Central memory CD8-positive, alpha-beta T cell (primary cell): ENCODE measurements at places on chromosomes 2 and 18.

GRCh38 chr18:67742954-67743353, 226.4 kb upstream of the DSEL start:
- DNase-seq: no peak

DNA sequence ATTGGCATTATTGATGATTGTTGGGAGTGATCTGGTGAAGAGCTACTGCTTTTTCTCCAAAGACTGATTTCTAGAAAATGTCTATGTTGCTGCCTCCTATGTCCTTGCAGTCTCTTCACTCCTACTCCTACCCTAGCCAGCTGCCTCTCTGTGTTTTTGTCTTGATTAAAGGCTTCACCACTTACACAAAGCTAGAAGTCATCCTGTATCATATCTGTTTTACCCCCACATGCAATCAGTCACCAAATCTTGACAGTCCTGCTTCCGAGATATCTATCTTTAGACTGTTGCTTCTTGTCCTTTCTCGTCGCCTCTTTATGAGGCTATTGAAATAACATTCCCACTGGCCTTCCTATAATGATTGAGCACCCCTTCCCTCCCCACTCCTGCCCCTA, 84.5 kb upstream of the ITGA4 start:
- no peak for DNase-seq

GRCh38 chr2:229173825-229174359, 97.2 kb downstream of the PID1 start:
- no peak for DNase-seq

GRCh38 chr2:27356056-27356381, 545 bp downstream of the GTF3C2 start:
- DNase-seq: no peak

GRCh38 chr2:179487010-179487731, 222.5 kb upstream of the SESTD1 start:
- DNase-seq: no peak

DNA sequence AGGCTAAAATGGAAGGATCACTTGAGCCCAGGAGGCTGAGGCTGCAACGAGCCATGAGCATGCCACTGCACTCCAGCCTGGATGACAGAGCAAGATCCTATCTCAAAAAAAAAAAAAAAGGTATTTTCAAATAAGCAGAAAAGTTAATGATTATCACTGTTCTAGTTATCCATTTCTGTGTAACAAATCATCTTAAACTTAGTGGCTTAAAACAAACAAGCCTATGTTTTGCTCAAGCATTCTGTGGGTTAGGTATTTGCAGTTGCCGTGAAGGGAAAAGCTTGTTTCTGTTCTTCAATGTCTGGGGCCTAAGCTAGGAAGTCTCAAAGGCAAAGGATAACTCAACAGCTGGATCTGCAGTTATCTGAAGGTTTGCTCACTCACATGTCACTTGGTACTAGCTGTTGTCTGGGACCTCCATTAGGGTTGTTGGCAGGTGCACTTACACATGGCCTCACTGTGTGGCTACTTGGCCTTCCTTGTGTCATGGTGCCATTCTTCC, 14.1 kb downstream of the MFF start:
- no peak for DNase-seq

DNA sequence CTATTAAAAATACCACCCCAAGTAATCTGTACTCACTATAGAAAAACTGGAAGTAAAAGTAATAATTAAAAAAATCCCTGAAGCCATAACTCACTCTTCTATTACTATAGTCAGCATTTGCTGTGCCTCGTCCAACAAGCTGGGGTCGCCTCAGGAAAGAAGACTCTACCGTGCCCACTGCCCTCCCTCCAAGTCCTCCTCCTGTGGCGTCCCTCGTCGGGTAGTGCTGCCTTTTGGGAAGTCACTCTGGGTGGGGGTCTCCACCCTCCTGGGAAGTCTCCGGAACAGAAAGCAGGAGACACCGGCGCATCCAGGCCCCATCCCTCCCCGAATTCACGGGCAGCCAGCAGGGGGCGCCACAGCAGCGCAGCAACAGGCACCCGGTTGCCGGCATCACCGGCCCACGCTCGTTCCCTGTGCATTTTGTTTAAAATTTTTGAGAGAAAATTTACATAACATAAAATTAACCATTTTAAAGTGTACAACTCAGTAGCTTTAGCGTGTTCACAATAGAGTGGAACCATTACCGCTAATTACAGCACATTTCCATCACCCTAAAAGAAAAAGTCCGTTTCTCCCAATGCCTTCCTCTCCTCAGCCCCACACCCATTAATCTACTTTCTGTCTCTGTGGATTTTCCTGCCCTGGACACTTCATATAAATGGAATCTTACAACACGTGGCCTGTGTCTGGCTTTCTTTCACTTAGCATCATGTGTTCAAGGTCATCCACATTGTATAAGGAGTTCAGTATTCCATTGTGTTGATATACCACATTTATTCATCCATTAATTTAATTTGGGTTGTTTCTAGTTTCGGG, 62.2 kb downstream of the ADNP2 start:
- peak; percentile 40 for DNase-seq

GRCh38 chr2:41910126-41910525, 137.7 kb upstream of the PKDCC start:
- no peak for DNase-seq

- no peak for DNase-seq
Measured at GRCh38 chr18:74982946-74983635, 225.8 kb downstream of the PTGR3 start.

DNA sequence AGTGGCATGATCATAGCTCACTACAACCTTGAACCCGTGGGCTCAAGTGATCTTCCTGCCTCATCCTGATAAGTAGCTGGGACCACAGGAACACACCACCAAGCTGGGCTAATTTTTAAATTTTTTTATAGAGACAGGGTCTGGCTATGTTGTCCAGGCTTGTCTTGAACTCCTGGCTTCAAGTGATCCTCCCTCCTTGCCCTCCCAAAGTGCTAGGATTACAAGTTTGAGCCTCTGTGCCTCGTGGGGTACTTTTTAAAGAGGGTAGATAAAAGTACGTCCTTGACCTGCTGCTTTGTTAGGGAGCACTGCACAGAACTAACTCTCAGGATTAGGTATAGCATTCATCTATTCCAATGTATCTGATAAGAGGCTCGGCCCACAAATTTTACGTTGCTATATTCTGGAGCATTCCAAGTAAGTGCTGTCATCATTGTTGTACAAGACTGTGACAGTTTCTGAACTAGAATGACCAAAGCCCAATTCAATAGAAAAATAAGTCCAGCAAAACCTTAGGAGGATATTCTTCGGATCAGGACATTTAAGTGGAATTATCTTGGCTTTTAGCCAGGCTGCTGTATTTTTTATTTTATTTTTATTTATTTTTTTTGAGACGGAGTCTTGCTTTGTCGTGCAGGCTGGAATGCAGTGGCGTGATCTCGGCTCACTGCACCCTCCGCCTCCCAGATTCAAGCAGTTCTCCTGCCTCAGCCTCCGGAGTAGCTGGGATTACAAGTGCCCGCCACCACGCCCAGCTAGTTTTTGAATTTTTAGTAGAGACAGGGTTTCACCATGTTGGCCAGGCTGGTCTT, 4.1 kb downstream of the MTCL1 start:
- no peak for DNase-seq

DNA sequence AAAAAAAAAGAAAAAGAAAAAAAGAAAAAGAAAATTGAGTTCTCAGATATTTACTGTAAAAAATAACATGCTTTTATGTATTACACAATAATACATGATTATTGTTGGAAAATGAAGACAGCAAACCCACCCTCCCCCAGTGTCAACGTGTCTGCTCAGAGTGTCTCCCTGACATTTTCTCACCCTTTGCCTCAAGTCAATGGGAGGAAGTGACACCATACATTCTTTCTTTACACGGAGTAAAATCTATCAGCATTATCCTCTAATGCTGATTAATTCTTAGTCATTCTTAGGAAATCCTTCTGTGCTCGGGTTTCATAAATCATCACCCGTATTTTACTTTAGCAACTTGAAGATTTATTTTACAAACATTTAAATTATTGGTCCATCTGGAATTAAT, 32.0 kb downstream of the CTAGE1 start:
- no peak for DNase-seq

DNA sequence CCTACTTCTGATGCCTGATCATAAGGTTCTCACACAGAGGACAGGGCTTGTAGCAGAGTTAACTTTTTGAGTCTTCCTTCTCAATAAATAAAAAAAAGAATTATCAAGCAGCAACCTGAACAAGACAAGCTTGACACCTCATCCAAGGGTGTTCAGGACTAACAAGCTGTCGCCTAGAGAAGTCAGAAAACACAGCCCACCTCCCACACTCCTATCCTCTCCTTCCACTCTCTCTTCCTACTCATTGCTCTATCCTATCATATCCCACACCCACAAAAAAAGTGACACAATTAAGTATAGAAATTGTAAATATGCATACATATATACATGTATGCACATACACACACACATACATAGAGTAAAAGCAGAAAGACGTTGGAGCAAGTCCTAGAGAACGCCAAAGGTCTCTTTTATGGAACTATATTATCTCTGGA, 5.4 kb downstream of the NBAS start:
- DNase-seq: no peak

DNA sequence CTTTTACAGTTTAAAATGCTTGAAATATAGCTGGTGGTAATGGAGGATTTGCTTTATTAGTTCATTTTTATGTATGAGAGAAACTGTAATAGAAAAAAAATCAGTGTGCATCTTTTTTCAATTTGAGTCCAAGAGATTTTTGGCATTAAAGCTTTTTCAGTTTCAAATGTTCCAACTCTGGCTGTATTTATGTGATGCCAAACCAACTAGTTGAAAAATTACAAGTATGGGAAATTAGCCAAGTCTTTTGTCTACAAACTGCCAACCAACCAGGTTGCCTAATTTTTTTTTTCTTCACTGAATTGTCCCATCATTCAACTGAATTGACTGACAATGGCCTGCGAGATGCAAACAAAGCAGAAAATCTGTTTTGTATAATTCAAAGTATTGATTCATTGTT, 95.7 kb downstream of the ICOS start:
- no peak for DNase-seq

- DNase-seq: no peak
Measured at GRCh38 chr2:104969564-104969963, 68.3 kb upstream of the MRPS9 start.

DNA sequence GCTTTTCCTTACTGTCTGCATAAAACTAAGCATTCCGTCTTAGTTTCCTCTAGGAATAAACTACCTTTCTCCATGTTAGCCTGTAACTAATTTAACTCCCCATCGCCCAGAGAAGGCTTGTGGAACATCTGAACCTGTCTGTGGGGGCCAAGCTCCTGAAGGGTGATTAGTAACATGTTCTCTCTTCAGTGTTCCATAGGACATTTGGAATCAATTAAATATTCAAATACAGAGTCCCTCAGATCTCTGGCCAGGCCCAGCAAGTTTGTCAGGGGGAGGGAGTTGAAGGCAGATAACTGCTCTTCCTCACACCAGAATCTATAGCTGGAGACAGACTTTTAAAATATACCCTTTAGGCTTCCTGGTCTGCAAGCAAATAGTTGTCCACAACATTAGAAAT, 8.8 kb downstream of the RDH14 start:
- DNase-seq: no peak

- DNase-seq: no peak
Measured at GRCh38 chr2:86480105-86480504, 38.9 kb downstream of the KDM3A start.

DNA sequence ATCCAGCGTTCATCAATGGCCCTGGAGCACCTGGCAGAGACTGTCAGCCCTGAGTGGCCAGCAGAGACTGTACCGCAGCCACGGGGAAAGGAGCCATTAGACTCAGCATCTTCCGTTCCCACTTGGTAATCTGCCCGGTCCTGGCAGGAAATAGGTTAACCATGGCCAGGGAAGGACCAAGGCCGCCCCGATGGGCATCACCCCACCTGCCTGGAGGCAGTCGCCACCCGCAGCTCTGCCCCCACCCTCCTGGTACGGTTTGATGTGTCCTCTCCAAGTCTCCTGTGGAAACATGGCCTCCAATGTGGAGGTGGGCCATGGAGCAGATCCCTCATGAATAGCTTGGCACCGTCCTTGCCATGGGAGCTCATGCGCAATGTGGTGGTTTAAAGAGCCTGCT, 75.3 kb downstream of the RTP5 start:
- no peak for DNase-seq

GRCh38 chr18:2254977-2255376, 316.3 kb downstream of the METTL4 start:
- no peak for DNase-seq

GRCh38 chr2:51085420-51086068, 53.6 kb upstream of the NRXN1 start:
- no peak for DNase-seq

GRCh38 chr2:38554973-38555595, 47.6 kb downstream of the HNRNPLL start:
- DNase-seq: no peak

GRCh38 chr18:38895560-38895959, 1330.0 kb upstream of the CELF4 start:
- DNase-seq: no peak

DNA sequence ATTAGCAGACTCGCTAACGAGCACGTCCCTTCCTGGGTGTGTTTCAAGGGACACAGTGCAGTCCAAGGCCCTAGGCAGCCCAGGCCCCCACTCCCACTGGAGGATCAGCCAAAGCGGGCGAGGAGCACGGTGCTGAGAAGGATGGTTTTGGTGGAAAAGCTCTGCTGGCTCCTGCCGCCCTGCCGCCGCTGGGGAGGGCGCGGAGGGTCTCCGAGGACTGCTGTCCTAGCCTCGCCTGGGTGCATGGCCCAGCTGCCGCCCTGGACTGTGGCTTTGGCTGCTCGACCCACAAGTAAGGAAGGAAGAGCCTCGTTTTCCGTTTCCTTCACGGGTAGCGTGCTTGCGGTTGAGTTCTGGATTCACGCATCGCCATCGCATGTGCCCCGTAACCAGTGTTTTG, 79.9 kb downstream of the MTCL1 start:
- no peak for DNase-seq

GRCh38 chr18:61637319-61637718, 255.5 kb downstream of the RNF152 start:
- no peak for DNase-seq

DNA sequence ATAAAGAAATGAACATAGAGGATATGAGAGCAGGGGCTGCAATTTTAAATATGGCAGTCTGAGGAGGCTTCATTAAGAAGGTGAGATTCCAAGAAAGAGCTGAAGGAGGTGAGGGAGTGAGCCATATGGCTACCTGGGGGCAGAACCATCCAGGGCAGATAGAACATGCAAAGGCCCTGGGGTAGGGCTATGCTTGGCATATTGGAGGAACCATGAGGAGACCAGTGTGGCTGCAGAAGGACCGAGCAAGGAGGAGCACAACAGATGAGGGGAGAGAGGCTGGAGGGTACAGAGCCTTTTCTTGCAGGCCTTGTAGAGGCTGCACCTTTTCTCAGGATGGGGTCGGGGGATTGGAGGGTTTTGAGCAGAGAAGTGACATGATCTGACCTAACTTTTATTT, 69.5 kb upstream of the GATA6 start:
- no peak for DNase-seq

DNA sequence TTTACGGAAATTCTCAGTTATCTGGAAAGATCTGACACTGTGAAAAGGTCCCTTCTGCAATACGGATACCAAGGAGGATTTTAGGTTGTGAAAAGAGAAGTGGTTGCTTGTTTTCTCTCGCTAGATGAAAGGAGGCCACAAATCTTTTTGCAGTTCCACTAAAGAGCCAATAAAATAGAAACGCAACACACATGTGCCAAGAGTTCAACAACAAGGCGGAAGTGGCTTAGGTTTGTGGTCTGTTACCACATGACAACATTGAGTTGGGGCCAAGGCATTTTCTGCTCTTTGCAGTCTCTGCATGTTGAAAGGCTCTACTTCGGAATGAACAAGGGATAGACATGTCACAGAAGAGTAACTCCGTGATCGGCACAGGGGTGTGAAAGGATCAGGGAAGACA, 115.7 kb upstream of the OSR1 start:
- DNase-seq: no peak

GRCh38 chr18:79982736-79983135, 5.6 kb downstream of the TXNL4A start:
- no peak for DNase-seq
